ENCODE measurements at places on chromosomes 2 and 18. TPM values are rescaled to one million over a fixed set of nuclear protein-coding genes. Genes with fewer than 3 reads are reported as not detected.

Gene EMX1
- total RNA-seq: 11.1 TPM

Gene SLC9A4
- total RNA-seq: 0.25 TPM

Gene ABCG5
- not detected for total RNA-seq

Gene GAREM1
- 38.1 TPM for total RNA-seq

Gene CIDEA
- 1.5 TPM for total RNA-seq

Gene CCDC74A
- 3.7 TPM for total RNA-seq

Gene TUBA3E
- total RNA-seq: not detected

Gene ANKRD36C
- 169 TPM for total RNA-seq

Gene RBMS1
- 8.9 TPM for total RNA-seq

Gene SGPP2
- total RNA-seq: 1.2 TPM

Gene SH3RF3
- 14.8 TPM for total RNA-seq

Gene UGT1A4
- not detected for total RNA-seq

Gene HOXD9
- total RNA-seq: not detected

Gene CABYR
- total RNA-seq: 13.0 TPM

Gene DSG4
- total RNA-seq: not detected

Gene KCNE4
- total RNA-seq: 2.5 TPM

Gene TUBA4B
- total RNA-seq: not detected

Gene DLGAP1
- 77.2 TPM for total RNA-seq

Gene G6PC2
- total RNA-seq: not detected

Gene LBX2
- total RNA-seq: not detected
